ENCODE measurements at places on chromosomes 4 and X. TPM values are rescaled to one million over a fixed set of nuclear protein-coding genes. Genes with fewer than 3 reads are reported as not detected.

DNA sequence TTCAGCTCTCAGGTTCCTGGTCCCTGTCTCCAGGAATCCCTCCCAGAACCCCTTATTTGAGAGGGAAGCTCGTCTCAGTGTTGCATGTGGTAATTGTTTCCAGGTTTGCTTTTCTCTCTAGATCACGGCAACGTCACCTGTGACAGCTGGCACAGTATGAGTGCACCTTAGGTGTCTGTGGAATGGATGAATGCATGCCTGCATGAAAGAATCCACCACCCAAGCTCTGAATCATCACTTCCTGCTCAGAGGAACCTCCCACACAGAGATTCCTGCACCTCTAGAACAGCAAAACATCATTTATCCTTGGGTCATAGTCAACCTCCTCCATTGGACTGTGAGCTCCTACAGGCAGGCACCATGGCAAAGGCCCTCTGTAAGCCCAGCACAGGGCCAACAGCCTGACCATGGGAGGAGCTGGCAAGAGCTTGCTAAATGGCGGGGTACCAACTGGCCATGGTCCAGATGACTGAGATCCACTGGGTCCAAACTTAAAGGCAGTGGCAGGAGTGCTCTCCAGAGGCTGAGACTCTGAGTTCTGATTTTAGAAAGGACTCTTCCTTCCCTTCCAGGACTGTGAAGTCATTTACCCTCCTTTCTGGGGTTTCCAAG is 116.2 kb downstream of the SLC2A9 start:
- no peak for DNase-seq

DNA sequence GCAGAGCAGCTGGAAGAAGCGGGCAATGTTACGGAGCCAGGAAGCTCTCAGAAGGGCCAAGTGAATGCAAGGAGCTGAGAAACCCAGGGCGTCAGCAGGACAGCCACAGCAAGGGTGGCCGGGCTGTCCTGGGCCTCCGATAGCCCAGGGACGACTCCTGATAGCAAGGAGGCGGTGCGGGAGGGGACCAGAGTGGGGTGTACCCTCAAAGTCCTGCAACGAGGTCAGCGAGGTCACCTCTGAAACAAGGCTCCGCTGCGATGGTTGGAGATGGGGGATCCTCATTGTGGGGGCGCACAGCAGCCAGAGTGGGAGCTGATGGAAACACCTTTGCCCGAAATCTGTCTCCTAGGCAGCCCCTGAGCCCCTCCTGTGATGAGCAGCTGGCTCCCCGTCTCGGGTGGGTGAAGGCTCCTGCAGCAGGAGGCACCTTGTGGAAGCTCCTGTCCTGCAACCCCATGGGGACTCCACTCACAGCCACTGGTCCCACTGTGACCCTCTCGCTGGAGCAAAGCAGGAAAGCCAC is 4.3 kb upstream of the CCNQ start:
- no peak for DNase-seq

GRCh38 chr4:153955327-153955726 is 166.4 kb upstream of the SFRP2 start:
- DNase-seq: no peak

DNA sequence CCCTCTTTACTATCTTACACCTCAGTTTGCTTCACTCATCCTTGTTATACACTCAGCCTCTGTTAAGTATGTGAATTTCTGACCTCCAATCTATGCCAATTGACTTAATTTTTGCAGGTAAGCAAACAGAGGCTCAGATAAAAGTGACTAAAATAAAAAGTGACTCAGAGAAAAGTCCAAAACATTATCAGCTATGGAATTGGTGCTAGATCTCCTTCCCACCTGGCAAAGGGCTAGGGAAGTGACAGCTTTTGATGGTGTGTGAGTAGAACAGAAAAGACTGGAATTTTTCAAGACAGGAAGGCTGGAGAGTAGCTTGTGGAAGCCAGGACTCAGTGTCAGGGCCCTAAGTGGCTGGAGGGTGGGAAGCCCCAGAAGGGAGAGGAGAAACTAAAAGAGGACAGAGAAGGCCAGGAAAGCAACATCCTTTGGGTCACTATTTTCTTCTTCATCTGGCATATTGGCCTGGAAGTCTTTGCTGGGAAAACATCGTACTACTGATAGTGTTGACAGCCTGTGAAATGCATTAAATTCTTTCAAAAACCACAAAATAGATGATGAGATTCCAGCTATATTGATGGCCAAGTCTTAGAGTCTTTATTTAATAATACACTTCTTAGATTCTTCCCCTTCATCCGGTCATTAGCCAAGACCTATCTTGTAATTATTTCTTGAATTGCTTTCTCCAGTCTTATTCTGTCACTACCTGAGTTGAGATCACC is 392.8 kb downstream of the RAPGEF2 start:
- DNase-seq: no peak

GRCh38 chr4:80071604-80072227 is 1.3 kb downstream of the ANTXR2 start:
- DNase-seq: peak; percentile 49

- no peak for DNase-seq
These were observed 687.2 kb downstream of the FAM133A start for GRCh38 chrX:94361241-94361640.

- peak; percentile 46 for DNase-seq
These were observed 95.9 kb downstream of the RASL11B start for GRCh38 chr4:52957835-52958631.

- no peak for DNase-seq
These were observed 40.1 kb downstream of the SHOX start for GRCh38 chrX:670645-671044.

The SCML2 gene
- polyA plus RNA-seq: 9.1 TPM

The FTHL17 gene
- polyA plus RNA-seq: not detected

The ARMCX1 gene
- 81.5 TPM for polyA plus RNA-seq

The UGT2A1 gene
- not detected for polyA plus RNA-seq

Measured in muscle of arm (tissue), 14 donors.